ENCODE measurements at places on chromosomes 5 and 9.

DNA sequence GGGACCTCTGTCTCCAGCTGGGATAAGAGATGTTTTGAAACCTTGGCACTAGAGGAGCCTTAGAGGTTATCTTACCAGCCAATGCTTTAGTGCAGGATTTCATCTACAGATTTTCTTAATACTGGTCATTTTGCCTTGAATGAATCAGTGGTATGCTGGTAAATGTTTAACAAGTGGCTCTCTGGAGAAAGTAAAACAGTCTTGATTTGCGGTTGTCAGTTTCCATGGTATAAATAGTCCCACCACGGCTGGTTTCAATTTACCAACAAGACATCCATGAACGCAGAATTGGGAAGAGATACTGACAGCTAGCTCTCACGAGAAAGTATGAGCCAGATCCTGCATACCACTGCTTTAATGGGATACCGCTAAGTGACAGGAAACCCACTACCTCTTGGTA is 56.7 kb upstream of the CXCL14 start:
- DNase-seq: no peak

GRCh38 chr5:56622141-56622540 is 193.2 kb upstream of the MAP3K1 start:
- no peak for DNase-seq

- no peak for DNase-seq
Measured at GRCh38 chr9:131138676-131139075, 13.3 kb downstream of the NUP214 start.

DNA sequence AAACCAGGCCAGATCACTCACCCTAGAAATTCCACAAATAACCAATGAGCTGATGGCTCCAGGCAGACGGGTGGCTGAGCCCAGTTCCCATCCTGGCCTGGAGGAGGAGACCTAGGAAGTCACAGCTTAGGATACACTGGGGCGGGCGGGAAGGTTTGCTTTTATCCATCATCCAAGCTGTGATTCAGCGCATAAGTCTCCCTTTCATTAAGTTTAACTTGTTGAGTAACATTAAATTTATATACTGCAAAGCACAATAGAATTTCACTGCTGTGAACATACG is 55.7 kb downstream of the THBS4 start:
- DNase-seq: no peak

DNA sequence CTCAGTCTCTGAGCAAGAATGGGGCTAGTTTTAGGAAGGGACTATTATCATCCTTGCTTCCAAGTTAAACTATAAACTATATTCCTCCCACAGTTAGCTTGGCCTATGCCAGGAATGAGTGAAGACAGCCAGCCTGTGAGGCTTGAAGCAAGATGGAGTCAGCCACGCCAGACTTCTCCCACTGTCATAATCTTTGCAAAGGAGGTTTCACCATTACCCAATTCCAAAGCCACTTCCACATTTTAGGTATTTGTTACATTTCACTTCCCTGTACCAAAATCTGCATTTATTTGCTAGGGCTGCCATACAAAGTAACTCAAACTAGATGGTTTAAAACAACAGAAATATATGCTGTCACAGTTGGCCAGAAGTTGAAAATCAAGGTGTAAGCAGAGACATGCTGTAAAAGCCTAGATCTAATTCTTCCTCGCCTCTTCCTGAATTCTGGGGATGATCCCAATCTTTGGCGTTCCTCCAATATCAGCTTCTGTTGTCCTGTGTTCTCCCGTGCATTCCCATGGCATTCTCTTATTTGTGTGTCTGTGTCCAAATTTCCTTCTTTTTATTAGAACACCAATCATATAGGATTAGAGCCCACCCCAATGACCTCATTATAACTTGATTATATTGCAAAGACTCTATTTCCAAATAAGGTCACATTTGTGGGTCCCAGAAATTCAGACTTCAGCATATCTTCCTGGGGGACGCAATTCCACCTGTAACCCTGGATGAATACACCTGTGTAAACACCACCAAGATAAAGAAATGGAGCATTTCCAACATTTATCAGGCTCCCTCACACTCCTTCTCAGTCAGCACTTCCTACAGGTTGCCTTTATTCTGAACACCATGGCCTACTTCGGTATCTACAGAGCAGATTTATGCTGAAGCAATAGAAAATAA is 126.8 kb downstream of the GCNT1 start:
- no peak for DNase-seq

GRCh38 chr5:154117050-154117449 is 73.5 kb upstream of the GALNT10 start:
- no peak for DNase-seq

GRCh38 chr5:35771300-35771699 is 85.4 kb upstream of the IL7R start:
- DNase-seq: no peak

DNA sequence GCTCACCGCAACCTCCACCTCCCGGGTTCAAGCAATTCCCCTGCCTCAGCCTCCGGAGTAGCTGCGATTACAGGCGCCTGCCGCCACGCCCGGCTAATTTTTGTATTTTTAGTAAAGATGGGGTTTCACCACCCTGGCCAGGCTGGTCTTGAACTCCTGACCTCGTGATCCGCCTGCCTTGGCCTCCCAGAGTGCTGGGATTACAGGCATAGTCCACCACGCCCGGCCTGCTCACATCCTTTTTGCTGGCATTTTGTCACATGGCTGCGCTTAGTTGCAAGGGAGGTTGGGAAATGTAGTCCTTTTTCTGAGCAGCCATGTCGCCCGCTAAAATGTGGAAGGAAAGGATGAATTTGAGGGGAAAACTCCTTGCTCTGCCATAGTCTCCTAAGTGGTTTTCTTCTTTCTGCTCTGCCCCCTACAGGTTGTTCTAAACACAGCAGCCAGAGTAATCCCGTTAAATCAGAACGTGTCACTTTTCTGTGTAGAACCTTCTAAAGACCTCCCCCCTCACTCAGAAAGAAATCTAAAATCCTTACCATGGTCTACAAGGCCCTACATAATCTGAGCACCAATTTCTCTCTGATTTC is 57.8 kb upstream of the HSPA9 start:
- no peak for DNase-seq

- DNase-seq: no peak
Measured at GRCh38 chr9:116005205-116005604, 148.4 kb upstream of the PAPPA start.

- DNase-seq: no peak
Measured at GRCh38 chr9:129482521-129483414, 138.1 kb downstream of the C9orf50 start.

GRCh38 chr5:148823871-148824270 is 2.5 kb upstream of the ADRB2 start:
- DNase-seq: no peak

- DNase-seq: no peak
Measured at GRCh38 chr9:98332405-98332831, 77.0 kb upstream of the TBC1D2 start.

DNA sequence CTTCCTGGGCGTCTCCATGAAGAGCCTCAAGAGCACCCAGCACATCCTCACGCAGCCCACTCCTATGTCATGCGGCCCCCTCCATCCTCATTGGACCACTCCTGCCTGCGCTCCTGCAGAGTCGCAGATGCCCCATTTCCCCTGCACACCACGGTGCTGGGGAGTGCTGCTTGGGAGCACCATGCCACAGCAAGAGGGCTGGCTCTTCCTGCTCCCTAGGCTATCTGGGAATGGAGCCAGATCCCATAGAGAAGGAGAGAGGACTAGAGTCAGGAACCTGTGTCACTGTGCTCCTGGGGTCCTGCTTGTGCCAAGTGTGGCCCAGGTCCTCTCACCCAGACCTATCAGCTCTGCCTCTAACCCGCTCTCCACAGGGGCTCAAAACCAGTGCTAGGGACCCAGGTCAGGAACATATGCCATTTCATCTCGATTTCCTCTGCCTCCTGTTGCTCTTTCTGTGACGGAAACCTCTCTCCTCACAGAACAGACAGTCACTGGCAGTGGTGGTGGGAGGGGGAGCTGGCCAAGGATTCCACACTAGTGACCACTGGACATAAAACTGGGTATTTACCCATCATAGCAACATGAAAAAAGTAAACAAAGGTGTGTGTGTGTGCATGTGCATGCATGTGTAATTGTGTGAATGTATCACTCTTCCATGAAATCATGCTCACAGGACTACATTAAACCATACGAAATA is 178.4 kb downstream of the TTLL11 start:
- peak; percentile 35 for DNase-seq

DNA sequence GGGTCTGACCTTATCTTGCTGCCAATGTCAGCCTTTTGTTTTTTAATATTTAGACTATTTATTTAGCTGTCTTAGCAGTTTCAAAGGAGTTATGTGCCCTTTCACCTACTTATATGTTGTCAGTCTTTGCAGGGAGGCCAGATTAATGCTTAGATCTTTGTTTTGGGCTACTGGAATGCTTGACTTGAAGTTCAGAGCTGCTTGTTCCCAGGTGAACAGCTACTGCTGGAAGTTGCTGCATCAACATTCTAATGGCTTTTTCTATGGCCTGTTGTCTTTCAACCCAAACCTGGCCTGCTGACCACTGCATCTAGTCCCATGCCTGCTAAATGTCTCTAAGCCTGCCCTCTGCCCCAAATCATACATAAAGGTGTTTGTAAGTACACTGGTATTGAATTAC is 3.0 kb downstream of the SLC22A5 start:
- no peak for DNase-seq

DNA sequence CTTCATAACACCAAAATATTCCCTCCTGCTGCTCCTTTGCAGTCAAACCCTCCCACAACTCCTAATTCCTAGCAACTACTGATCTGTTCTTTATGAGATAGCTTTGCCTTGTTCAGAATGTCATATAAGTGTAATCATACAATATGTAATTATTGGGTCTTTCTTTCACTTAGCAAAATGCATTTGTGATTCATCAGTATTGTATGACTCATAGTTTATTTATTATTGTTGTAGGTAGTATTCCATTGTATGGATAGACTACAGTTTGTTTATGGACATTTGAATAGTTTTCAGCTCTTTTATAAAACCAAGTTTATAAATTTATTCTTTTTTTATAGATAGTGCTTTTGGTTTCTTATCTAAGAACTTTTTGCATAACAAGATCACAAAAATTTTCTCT is 468.2 kb upstream of the KIF2A start:
- no peak for DNase-seq

- DNase-seq: no peak
Measured at GRCh38 chr5:127863610-127864395, 160.6 kb downstream of the CCDC192 start.

GRCh38 chr9:93897075-93897970 is 57.8 kb downstream of the BARX1 start:
- DNase-seq: no peak

DNA sequence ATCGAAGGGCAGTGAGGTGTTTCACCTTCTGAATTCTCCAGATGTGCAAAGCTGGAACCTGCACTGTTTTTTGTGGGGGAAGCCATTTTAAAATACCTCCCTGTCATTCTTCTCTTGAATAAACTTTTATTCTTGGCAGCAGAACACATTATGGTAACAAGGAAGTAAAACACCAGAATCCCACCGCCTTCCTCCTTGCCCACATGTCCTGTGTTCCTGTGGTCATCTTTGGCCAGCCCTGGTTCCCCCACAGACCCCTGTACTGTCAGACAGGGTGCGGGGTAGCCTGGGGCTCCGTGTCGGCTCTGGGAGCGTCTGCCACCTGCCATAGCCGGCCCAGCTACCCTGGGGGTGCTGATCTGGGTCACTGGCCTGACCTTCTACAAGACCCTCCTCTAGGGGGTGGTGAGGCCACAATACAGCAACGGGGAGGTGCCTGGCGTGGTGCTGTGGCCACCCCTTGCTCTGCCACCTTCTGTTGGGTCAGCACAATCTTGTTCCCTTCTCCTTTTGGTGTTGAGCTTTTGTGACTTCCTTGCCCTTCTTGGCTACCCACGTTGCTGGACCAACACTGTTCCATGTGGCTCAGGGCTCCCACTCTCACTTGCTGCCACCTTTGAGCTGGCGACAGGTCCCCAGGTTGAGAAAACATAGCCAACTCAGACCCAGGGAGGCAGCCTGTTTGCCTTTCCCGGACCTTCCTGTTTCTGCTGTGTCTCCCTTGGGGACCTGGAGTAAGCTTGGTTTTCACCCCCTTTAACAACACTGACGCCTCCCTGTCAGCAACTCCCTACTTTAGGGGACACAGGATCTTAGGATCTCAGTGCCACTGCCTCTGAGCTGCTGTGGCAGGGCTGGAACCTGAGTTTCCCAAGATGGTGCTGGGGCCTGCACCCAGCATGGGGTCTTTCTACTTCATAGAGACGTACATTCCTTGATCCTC is 4.8 kb downstream of the WNK2 start:
- no peak for DNase-seq

GRCh38 chr5:73719632-73720031 is 93.6 kb downstream of the ARHGEF28 start:
- DNase-seq: no peak

DNA sequence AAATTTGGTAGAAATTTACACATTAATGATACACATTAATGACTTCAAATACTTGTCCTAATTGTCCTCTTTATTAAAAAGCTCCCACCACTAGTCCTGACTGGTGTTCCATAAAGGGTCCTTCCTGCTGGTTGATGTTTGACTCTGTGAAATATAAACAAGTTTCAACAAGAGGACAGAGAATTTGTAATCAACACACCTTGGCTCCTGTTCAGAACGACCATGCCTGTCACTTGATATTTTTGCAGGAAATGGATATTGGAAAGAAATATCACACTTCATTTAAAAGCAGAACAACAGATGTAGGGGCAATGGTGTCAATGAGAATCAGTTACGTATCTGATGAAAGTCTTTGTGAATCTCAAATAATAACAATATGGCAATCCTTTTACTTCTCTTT is 211.7 kb downstream of the ENC1 start:
- DNase-seq: no peak

- no peak for DNase-seq
Measured at GRCh38 chr5:124398460-124398859, 348.0 kb downstream of the ZNF608 start.

- no peak for DNase-seq
Measured at GRCh38 chr5:161009194-161009593, 157.2 kb upstream of the ATP10B start.

GRCh38 chr5:94021246-94021645 is 279.8 kb upstream of the POU5F2 start:
- no peak for DNase-seq
